Inflammatory macrophage treated with lipopolysaccharide for 4 hours (primary cell): ENCODE measurements at places on chromosomes 7 and 10.

DNA sequence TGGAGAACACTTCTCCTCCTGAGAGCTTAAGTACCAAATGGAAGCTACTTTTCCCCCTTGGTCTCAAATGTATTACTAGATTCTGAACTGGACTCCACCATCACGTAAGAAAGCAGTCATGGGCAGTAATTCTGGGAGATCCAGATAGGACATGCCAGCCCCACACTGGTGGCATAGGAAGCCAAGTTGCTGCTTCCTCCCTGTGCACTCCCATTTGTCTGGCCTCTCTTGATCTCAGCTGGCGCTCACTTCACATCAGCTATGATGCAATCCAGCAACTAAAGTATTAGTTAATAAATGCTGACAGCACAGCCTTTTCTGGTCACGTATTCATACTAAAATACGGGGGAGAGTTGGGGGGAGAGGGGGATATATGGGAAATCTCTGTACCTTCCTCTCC, 3.4 kb upstream of the IL6 start:
- peak; percentile 92 for DNase-seq

DNA sequence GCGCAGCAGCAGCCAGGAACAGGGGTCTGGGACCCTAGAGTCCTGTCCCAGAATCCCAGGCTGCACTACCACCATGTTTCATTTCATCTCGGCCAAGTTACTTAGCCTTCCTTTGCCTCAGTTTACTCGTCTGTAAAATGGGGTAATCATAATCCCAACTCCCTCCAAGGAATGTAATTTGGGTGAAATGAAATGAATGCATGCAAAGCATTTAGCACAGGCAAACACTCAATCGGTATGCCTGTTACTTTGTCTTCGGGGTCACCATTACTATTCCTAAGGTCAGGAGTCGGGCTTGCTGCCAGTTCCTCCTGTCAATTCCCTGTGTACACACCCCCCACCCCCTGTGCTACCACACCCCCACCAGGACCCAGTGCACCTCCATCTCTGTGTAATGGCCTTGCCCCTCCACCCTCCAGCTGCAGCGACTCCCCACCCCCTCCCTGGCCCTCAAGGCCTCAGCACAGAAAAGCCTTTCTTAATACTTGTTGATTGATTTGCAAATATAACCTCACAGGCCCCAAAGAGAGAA, 1.7 kb downstream of the TNS3 start:
- no peak for DNase-seq

DNA sequence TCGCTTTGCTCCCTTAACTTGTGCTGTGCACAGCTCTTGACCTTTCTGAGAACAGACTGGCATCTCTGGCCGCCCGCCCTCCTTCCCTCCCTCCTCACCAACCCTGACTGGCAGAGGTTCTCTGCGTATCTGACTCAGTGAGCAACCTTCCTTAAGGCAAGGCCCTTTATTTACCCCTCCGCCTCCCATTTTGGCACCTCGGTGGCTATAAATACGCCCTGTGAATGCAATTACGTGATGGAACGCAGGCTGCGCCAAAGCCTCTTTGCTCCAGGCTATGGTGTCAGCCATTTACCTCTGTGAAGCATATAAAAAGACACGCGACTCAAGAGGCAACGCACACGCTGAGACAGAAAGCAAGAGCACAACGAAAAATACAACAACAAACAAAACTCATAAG, 764.3 kb downstream of the SUGCT start:
- DNase-seq = no peak

- peak; percentile 80 for DNase-seq
These were observed 5.3 kb upstream of the TMEM139 start for GRCh38 chr7:143279186-143280098.

- no peak for DNase-seq
These were observed 140.2 kb upstream of the TNS3 start for GRCh38 chr7:47722126-47722525.

DNA sequence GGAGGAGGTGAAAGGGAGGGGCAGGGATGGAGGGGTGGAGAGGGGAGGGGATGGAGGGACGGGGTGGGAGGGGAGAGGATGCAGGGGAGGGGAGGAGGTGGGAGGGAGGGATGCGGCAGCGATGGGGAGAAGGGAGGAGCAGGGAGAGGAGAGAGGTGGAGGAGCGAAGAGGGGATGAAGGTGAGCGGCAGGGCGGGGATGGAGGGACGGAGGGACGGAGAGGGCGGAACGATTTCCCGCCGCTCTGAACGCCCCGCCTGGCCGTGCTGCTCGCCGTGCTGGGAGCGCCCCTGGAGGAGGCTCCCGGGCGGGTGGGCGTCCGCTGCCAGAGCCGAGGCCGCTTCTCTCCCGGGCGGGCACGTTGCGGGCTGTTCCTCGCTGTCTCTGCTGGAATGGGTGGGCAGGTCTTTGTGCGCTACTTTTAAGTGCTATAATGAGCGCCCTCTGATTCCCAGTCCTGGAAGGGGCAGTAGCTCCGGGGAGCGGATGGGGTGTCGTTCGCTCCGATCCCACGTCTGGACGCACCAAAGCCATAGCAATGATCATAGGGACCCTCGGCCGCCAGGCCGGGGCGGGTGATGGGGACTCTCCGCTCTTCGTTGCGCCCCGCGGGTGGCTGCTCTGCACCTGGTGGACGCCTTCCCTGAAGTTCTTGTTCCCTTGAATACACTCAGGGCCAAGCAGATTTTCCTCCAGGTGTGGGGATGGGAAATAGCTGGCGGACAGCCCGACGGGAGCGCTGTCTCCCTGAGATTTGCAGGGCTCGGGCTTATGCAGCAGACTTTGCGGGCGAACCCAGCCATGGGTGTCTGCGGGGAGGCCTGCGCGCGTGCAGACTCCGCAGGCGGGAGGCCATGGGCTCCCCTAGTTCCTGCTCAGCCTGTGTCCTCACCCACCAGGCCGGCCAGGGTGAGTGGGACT, 81.1 kb upstream of the CPXM2 start:
- DNase-seq = no peak
